ENCODE measurements at places on chromosomes 2 and 18.

GRCh38 chr2:240639566-240639965 is 14.3 kb downstream of the GPR35 start:
- DNase-seq, result no peak

DNA sequence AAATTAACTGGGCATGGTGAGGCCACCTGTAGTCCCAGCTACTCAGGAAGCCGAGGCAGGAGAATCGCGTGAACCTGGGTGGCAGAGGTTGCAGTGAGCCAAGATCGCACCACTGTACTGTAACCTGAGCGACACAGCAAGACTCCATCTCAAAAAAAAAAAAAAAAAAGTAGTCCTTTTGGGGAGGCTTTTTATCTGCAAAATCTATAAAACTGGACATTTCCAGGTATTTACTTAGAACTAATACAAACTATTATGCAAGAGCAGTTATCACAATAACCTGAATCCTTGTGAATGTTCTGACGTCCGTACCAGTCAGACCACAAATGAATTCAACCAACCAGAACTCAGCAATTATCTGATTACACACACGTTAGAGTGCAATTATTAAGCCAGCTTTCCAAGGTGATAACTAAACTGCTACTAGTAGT is 8.8 kb upstream of the RAPH1 start:
- no peak for DNase-seq

- no peak for DNase-seq
These were observed 263.4 kb downstream of the PTPRM start for GRCh38 chr18:7830468-7830867.

DNA sequence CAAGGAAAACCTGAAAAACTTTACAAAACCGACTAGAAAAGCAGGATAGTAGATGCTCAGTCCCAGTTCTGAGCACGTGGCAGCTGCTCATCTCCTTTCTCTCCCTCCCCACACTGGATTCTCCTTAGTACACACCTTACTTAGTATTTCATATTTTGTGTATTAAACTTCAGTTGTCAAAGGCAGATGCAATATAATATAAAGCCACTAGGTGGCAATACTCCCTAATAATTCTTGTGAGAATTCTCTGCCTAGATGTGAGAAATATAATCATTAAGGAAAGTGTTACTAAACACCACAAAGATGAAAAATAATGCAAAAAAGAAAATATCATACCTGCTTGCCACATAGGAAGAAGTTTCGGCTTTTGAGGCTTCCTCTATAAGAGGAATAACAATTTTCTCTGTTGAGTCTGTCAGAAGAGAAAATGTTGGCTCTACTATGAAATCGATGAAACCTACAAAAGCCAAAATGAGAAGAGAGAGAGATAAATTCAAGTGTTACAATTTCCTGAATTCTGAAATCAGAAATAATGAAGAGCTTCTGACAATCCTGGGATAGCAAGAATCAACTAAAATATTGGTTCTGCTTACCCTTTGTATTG is 200.6 kb downstream of the PPP1R1C start:
- DNase-seq, result peak; percentile 17

GRCh38 chr2:10912076-10912731 is 470 bp downstream of the KCNF1 start:
- no peak for DNase-seq

DNA sequence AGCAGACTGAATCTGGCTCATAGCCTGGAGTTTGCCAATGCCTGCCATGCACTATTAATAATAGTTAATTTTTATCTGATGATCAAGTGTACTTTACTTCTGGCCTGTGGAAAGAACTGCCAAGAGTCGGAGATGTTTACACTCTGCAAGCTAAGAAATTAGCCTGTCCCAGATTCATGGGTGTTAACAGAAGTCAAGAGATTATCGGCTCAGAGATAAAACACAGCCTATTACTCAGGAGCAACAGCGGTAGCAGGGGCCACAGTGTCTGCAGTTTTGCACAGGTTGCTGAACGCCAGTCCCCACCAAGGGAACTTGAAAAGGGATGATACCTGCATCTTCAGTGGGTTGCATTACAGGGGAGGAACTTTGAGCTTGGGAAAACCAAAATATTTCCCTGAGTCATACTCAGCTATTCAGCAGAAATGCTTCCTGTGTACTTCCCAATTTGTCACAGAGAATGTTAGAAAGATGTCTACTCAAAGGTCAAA is 4.3 kb upstream of the ADI1 start:
- DNase-seq, result no peak

- no peak for DNase-seq
These were observed 15.0 kb upstream of the DSG1 start for GRCh38 chr18:31302991-31303390.

DNA sequence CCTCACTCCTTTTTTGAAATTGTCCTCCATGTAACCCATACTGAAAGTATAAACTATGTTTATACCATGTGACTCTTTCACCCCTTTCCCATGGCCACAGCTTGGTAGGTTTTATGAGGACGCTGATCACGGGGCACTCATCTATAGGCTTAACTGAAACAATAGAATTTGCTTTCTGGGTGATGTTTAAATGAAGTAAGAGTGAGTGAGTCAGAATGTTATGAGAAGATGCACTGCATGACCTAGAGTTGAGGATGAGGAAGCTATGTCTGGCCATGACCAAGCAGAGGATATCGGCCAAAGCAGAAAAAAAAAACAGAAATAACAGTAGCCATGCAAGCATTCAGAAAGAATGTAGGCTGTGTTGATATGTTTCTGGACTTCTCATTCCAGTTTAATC is 34.9 kb downstream of the SCN1A start:
- no peak for DNase-seq

DNA sequence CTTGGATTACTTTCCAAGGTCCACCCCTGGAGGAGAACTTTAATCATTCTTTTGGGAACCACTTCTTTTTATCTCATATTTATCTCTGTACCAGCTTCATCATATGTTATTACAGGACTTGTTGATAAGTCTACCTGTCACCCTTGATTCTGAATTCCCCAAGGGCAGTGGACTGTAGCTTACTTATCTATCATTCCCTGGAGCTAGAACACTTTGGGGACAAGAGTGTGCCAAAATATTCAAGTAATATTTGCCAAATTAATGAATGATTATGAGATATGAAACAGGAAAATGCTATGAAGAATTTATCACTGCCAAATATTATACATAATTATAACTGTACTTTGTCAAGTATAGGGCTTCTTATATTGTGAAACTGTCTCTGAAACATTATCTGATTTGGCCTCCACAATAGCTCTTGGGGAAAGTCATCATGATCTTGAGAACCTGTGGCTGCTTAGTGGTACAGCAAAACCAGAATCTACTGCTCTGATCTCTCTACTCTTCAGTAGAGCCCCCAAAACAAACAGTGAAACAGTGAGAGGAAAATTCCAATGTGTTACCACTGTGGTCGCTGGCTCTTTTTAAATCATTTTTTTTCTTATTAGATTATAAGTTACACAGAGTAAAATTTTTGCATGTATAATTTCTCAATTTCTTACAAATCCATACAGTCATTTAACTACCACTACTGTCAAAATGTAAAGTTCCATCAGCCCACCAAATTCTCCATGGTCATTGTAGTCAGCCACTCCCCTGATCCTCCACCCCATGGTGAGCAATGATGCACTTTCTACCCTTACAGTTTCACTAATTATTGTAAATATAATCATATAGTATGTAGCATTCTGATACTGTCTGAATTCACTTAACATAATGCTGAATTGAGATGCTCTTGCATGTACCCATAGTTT is 197.5 kb downstream of the PIEZO2 start:
- no peak for DNase-seq

DNA sequence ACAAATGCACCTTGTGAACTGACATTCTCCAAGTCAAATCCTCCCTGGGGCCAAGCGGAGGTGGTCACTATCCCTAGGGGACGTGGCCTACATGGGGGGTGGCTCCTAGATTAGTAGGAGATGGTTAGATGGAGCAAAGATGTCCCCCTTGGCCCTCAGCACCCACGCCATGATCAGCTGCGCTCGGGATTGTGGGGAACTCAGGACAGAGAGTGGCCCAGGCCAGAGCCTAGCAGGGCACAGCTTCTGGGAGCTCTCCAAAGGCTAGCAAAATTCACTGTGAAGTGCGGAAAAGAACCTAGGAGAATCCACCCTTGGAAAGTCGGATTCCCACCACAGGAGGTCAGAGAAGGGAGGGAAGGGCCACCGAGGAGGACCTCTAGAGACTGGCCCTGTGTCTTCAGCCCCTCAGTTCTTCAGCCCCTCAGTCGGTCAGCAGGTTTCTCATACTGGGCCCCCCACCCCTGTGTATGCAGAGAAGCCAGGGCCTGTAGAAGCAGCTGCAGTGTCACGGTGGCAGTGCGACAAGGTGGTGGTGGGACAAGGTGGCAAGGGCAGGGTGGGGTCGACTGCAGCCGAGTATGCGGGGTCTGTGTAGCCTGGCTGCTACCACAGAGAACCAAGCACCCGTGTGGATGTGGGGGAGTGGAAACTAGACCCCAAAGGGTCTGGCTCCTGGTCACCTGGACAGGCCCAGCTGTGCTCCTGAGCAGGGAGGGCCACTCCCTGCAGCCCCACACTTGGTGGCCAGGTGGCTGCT is 18.4 kb downstream of the GPR55 start:
- DNase-seq, result no peak

GRCh38 chr2:74777161-74777900 is 56.6 kb upstream of the HK2 start:
- DNase-seq, result no peak

DNA sequence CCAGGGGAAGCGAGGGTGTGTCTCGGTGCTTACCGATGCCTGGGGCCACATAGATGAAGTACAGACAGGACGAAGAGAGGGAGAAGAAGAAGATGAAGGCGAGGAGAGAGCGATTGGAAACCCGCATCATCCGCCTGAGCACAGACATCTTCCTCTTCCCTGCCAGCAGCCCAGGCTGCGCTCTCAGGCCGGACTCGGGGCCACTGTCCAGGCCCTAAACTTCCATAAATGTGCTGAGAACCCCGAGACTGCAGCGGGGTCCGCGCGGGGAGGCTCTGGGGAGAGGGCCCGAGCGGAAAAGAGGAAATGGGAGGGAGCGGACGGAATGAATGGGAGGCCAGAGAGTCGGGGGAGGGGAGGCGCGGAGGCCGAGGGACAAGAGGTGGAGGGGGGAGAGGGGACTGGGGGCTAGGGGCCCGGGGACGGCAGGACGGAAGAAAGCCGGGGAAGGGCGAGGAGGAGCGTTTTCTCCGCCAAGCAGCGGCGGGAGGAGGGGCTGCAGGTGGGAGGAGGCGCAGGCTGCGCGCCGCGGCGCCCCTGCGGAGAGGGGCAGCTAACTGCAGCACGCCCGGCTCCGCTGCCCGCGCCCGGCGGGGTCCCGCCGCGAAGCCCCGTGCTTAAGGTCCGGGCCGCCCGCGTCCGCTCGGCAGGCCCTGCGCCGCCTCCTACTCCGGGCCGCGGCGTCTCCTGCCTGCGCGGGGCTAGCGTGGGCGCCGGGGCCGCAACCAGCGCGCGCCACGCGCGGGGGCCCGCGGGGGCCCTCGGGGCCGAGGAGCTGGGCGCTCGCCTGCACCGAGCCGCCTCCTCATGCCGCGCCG is at the start of gene B4GALT6:
B4GALT6 (minus strand) TSS at position 303 of the 818 bp plus-strand sequence; CDS start at position 148, 155 bp downstream.
- no peak for DNase-seq

GRCh38 chr2:223832241-223832903 is 5.0 kb downstream of the AP1S3 start:
- DNase-seq, result no peak

GRCh38 chr2:234436482-234436837 is 60.4 kb downstream of the ARL4C start:
- DNase-seq, result no peak

DNA sequence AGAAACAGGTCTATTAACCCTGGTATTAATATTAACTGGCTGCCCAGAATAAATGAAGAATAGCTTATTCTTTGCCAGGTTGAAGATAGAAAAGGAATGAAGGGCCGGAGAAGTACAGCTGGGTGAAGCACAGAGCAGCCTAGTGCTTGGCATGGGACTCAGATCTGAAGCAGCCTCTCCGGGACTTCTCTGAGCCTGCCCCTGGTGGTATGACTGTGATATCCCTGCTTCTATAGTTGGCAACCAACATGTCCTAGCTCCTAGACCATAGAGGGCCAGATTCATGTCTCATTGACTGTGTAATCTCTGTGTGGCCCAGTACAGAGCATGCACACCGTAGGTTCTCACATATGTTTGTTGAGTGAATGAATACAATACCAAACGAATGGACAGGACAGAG is 107.8 kb downstream of the MSH2 start:
- DNase-seq, result no peak

DNA sequence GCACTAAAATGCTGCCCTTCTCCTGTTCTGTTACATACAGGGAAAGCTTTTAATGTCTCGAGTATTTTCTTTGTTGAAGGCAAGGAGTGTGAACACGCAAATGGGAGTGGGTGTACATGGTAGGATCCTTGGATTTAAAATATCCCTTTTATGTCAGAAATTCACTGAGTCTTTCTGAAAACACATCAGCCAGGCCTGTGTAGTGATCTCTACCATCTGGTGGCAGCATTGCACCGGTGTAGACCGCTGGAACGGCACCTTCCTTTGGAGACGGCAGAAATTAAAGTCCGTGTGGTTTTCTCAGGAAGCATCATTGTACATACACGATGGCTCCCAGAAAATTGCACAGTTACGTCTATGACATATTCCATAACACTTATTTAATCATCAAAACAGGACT is 515.8 kb downstream of the GALR1 start:
- DNase-seq, result peak; percentile 33

DNA sequence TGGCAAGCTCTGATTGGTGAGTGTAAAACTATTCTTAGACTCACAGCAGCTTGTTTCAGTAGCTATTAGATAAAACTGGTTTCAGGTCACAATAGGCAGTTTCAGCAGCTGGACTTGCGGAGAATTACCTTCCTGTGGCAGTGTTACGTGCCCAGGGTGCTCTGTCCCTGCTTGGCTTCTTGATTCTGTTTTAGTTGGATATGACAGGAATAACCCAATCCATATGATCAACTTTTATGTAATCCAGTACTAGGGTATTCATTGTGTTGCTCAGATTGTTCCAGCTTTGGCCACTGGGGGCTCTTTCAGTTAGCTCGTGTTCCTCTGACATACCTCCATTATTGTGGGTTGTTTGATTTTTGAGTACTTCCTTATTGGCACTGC is 43.1 kb downstream of the INPP4A start:
- DNase-seq, result peak; percentile 20

GRCh38 chr2:85549826-85550225 is 10.9 kb downstream of the MAT2A start:
- no peak for DNase-seq

DNA sequence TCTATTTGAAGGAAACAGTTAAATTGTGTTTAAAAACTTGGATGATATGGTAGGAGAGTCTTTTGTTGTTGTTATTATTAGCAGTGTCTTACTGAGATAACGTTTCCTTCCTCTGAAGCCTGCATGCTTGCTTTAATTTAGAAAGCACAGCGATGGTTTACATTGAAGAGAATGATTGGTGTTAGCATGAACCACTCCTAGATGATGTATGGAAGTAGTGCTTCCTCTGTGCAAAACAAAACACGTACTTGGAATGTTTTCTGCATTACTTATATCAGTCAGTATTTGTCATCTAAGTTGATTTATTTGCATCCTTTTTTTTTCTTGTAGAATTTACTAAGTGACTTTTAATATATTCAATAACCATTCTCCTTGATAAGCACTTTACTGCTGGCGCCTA is 89.0 kb downstream of the UGGT1 start:
- DNase-seq, result no peak

- DNase-seq, result no peak
These were observed 17.8 kb downstream of the CHST10 start for GRCh38 chr2:100399714-100400113.
